ENCODE measurements at places on chromosomes 3 and 15.
A peak's percentile ranks its signal among the peaks of the same experiment; 100 is the strongest.

GRCh38 chr3:13045241-13045903 is 27.9 kb downstream of the IQSEC1 start:
- no peak for DNase-seq

DNA sequence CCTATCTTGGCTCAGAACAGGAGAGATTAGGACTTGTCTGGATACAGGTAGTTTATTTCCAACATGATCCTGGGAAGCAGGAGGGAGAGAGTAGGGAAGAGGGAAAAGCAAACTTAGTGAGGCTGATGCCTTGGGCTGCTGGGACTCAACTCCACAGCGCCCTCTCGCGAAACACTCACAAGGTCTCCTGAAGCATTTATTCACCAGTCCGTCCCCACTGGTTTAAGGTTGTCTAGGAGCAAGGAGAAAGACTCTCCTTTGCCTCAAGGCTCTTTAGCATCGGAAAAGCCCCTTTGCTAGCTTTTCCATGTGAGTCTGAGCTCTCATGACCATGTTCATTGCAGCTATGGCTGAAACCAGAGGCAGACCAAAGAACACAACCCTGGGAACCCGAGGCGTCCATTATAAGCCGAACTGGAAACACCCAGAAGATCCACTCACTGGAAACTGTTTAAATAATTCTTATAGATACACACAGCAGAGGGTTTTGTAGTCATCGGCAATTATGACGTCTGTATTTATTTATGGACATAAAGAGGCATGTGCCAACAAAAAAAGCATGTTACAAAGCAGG is 244.5 kb downstream of the CD47 start:
- no peak for DNase-seq

GRCh38 chr3:39332525-39332924 is 3.0 kb downstream of the CCR8 start:
- DNase-seq: no peak

- no peak for DNase-seq
Observed at GRCh38 chr15:40451527-40452158, 10.9 kb downstream of the BAHD1 start.

DNA sequence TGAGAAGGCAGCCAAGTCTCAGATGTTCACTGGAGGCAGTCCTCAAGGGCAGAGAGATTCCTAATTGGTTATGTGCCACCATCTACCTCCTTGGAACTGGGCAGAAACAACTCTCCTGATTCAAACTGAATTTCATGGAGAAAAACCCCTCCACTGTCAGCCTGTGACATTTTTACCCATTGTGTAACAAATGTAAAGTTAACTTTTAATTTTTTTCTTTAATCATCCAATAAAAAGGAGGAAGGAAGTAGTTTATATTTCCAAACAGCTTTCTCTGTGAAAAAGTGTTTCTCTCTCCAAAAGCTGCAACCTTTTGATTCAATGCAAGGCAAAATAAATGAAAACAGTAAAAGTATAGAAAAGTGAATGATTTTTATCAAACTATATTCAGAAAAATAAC is 510 bp upstream of the COLQ start:
- DNase-seq: no peak

DNA sequence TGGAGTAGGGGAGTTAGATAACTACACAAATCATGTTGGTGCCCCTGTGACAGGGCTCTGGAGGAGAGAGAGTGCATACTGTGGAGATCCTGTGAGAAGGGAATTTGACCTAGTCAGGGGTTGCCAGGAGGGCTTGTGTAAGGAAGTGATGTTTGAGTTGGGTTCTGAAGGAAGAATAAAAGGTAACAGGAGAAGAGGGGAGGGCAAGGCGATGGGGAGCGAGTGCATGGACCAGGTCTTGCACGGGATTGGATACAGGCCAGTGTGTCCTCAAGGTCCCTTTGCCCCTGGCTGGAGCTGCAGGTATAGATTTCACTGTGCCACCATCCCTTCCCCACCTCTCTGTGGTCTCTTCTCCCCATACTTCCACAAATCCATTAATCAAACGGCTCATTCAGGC is 83.9 kb downstream of the RGMA start:
- no peak for DNase-seq

GRCh38 chr3:129793942-129794310 is 99.6 kb downstream of the TMCC1 start:
- DNase-seq: no peak

- DNase-seq: no peak
Observed at GRCh38 chr3:9713142-9713541, 9.5 kb downstream of the CPNE9 start.

GRCh38 chr3:50350213-50350526 is 405 bp downstream of the NPRL2 start:
- no peak for DNase-seq

GRCh38 chr3:134449951-134450350 is 35.8 kb downstream of the ANAPC13 start:
- DNase-seq: no peak

- peak; percentile 65 for DNase-seq
Observed at GRCh38 chr3:110413807-110414748, 657.5 kb upstream of the NECTIN3 start.

DNA sequence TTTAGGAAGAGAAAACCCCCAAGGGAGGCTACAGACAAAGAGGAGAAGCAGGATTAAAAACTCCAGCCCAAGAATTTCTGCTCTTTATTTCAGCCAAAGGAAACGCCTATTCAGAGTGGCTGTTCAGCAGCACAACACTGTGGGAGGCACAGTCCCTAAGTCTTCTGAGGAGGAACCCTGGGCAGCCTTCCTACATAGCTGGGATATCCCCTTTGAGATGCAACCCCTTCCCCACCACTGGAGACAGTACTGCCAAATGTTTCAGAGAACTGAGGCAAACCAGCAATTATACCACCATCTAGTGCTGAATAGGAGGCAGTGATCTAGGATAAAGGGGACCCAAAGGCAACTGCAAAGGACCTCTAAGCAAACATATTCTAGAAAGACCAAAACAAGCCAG is 168.1 kb downstream of the VPS13C start:
- no peak for DNase-seq

DNA sequence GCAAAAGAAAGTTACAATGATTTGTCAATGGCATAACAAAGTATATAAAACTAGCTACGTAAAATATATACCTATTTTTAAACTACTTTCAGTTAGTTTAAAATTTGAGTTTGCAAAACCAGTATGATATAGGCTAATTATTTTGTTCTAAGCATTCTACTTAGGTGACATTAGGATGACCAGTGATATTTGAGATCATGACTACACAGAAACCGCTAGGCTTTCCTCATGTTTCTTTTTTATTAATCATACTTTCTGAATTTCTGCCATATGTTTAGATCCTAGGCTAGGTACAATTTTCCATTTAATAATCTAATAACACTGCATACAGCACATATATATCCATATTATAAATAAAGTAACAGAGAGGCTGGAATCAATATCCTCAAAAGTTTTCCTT is 52.4 kb upstream of the XRN1 start:
- no peak for DNase-seq

DNA sequence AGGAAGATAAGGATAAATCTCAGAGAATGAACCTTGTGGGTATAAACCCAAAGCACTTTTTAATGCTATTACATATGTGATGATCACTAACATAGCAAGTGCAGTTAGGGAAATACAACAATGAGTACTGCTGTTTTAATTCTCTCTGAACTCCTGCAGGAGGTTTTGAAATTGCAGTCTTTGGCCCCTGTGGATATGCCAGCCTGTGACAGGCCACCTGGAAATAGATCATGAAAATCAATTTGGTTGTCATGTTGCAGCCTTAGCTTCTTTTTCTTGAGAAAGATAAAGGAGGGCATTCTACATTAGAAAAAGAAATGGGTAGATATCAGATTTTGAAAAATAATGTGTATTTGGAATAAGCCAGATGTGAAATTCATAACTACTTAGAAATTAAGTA is 103.6 kb downstream of the RSRC1 start:
- DNase-seq: no peak

GRCh38 chr15:46543626-46544025 is 908.8 kb downstream of the SQOR start:
- DNase-seq: no peak

- DNase-seq: no peak
Observed at GRCh38 chr3:56919137-56919796, 117.5 kb upstream of the ARHGEF3 start.

GRCh38 chr3:69767571-69767970 is 28.3 kb downstream of the MITF start:
- DNase-seq: no peak

- DNase-seq: peak; percentile 35
Observed at GRCh38 chr15:78457101-78457500, 19.1 kb downstream of the IREB2 start.

Data from non-pigmented ciliary epithelial cell (primary cell).